Daoy (cell line): ENCODE measurements at places on chromosomes 11 and 22. TPM values are rescaled to one million over a fixed set of nuclear protein-coding genes. Genes with fewer than 3 reads are reported as not detected.

- no peak for DNase-seq
Observed at GRCh38 chr11:16512899-16513241, 156.5 kb upstream of the SOX6 start.

DNA sequence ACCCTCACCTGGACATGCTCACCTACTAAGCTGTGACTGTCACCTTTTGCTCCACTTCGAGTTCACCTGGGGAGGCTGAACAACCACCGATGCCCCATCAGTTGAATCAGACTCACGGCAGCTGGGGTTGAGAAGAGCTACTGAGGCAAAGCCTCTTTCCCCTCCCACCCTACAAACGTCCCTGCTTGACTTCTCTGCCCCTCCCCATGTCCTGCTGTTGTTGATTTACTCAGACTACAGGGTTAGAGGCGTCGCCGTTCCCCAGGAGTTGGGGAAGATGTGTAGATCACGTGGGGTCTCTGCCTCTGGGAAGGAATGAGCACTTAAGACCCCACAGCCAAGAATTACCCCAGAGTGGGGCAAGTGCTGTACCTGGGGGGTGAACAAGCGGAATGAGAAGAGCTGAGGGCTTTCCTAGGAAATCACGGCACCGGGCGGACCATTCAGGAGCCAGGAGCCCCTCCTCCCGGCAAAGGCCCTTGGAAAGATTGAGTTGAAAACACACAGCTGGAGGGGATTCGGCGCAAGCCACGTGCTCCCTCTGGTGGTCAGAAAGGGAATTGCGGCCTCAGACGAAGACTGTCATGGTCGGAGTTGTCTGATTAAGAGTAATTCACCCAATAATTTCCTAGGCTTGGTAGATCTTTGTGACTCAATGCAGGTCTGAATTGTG, 7.0 kb downstream of the FXYD2 start:
- DNase-seq = peak; percentile 80

DNA sequence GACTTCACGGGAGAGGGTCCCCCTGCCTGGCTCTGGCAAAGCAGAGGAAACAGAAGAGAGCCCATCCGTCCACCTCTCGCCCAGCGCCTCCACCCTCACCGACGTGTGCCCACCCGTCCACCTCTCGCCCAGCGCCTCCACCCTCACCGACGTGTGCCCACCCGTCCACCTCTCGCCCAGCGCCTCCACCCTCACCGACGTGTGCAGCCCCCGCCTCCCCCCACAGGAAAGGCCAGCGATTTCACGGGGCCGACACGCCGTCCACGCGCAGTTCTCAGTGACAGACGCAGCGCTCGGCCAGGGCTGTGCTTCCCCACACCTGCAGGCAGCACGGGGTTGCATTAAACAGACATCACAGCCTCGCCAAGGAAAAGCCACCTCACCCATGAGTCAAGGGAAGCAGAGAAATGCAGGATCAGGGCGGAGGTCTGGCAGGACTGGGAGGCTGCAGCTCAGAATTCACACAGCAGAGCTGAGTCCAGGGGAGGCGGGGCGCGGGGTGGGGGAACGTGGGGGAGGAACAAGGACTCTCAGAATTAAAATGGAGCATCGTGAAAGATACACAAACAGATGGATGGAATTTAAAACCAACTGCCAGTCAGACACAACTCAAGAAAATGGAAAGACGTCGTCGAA, 377.7 kb downstream of the BRD1 start:
- DNase-seq = peak; percentile 67

CRACR2B gene
- 5.3 and 9.0 TPM in 2 replicates for total RNA-seq

DNA sequence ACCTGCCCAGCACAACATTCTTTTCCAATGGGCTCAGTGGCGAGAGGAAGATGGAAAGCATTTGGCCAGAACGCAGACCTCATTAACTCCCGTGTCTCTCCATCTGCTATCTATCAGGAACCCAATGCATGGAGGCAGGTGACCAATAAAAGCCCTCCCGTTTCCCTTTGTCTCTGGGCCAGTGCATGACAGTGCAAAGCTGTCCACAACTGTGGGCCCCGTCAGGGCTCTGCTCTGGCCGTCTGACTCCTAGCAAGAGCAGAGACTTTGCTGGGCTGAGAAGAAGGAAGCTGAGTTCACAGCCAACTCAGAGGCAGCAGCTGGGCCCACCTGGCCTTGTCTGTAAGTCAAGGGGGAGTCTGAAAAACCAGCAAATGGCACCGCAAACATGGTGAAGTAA, 177.8 kb downstream of the TENM4 start:
- no peak for DNase-seq

BIRC3 gene
- 21.3 and 24.7 TPM in 2 replicates for total RNA-seq

GRCh38 chr11:121106812-121107211, 5.8 kb downstream of the TECTA start:
- DNase-seq = no peak

ISX gene
- total RNA-seq = not detected in 2 replicates

DNA sequence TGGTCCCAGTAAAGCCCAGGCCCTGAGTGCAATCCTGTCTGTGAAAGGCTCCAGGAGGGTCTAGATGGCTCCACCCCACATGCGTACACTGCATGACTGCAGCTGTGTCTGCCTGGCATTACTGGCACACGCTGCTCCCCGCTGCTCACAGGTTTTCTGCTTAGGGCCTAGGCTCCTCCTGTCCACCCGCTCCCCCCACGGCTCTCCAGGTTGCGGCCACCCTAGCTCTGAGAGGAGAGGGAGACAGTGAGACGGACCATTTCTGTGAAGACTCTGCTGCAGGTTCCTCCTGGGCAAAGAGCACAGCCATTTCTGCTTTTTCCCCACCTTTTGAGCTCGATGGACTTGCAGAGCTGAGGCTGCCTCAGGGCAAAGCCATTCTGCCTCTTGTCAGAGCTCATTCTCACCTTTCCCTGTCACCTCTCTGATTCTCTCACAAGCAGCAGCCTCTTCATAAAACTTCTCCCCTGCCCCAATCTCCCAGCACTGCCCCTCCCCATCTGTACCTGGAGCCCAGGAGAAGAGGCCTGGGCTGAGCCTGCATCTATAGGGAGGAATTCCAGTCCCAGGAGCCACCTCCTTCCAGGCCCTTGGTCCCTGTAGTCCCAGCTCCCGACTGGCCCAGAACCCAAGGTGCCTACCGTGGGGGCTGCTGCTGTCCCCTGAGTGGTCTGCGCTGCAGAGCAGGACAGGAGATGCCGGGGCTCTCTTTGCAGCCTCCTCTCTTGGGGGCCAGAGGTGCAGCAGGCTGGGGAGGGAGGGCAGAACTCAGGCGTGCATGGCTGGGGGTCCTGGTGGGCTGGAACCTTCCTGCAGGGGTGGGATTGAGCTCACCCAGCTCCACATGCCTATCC, 433.7 kb upstream of the B3GAT1 start:
- DNase-seq = no peak

AASDHPPT gene
- total RNA-seq = 72.8 and 87.9 TPM in 2 replicates

- no peak for DNase-seq
Observed at GRCh38 chr11:117702946-117703598, 93.9 kb downstream of the DSCAML1 start.

DNA sequence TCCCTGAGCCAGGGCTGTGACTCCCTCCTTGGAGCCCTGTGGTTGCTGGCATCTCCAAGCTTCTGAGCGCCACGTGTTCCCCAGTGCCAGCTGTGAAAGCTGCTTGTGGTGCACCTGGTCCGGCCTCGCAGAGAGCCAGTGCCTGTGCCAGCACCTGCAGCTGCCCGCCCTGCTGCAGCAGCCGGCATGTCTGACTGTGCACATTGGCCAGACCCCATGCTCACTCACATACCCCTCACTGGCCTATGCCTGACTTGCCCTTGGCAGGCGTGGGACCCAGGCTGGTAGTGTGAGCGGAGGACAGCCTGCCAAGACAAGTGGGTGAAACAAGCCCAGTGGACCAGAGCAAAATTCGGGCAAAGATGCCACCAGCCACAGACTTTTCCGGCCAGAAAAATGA, 9.8 kb downstream of the MRPL48 start:
- no peak for DNase-seq

DNA sequence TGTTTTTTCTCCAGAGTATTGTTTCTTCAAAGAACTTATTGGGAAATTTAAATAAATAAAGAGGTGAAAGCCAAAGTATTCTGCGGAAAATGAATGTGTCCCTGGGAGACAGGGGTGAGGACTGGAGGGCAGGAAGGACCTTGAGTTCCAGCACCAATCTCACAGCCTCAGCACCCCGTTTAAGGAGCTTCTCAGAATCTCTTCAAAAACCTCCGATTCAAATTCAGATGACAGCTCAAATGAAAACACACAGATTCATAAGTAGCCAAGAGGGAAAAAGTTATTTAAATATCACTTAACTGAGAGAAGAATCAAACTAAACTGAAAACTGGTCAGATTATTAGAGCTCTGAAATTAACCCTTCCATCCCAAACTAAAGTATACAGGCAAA, 12.5 kb downstream of the MTMR2 start:
- no peak for DNase-seq

DNA sequence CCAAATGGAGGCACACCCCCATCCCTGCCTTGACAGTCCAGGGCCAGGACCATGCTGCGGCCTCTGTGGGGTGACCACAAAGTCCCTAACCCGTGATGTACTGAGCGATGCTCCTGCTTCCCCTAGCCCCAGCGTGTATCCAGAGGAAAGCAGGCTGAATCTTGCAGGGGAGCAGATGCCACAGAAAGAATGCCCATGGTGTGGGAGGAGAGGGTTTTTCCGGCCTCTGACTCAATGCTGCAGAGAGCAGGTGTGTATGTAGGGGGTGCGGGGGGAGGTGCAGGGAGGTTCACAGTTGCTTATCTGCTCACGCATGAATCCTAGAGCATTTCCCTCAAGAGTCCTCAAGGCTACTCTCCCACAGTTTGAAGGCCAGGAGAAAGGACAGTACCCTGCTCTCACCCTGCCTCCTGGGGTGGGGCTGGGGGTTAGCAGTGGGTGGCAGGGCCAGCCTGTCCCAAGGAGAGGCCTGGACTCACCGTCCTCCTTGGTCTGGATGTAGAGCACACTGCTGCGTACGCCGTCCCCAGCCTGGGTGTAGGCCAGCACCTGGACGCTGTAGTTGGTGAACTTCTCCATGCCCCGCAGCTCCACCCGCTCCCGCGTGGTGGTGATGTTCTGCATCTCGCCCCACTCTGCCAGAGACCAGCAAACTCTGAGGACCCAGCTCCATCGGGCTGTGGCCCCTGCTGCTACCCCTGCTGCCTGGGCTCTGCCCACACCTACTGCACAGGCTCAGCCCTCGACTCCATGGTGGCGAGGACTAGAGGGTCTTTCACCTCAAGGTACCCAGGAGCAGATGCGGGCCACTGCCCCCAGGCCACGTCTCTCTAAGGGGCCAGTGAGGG, 130.8 kb downstream of the CEP164 start:
- DNase-seq = peak; percentile 56

SGSM1 gene
- 0.12 TPM in 1 of 2 replicates, not detected in the other for total RNA-seq

NTM gene
- total RNA-seq = 15.8 and 21.6 TPM in 2 replicates

DNA sequence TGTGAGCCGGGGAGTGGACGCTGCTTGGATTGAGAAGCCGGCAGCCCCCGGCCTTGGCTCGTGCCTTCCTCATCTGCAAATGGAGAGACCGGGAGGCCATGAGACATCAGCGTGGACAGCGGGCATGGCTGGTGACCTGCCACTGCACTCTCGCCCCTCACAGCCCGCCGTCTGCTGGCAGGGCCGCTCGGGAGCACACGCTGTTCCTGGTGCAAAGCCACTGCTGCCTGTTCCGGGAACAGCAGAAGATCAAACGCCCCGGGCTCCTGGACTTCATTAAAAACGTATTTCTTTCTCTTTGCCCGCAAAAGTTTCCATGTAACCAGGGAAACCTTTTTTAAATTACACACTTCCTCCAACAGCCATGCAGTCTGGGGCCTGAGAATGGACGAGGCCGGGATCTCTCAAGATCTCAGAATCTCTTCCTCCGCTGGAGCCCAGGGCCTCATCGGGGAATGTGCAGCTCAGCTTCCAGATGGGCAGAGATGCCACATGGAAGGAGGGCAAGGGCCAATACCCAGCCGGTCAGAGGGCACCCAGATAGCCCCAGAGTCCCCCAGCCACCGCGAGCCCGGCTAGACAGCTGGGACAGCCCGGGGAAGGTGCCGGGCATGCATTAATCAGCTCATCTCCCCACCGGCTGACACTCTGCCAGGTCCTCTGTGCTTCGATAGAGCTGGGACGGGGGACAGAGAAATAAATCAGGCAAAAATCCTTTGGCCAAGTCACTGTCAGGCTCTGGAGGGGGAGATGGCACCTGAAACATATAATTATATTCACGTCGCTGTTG, 62.8 kb upstream of the PRR5 start:
- DNase-seq = no peak

TUBA8 gene
- total RNA-seq = 3.3 TPM in 1 of 2 replicates, not detected in the other

PANX1 gene
- 47.4 and 50.3 TPM in 2 replicates for total RNA-seq

TRIM22 gene
- total RNA-seq = 1.2 and 1.5 TPM in 2 replicates

GRCh38 chr11:57477507-57478189, 17.3 kb downstream of the RTN4RL2 start:
- no peak for DNase-seq

GRCh38 chr11:1921574-1922141, 2.2 kb downstream of the TNNT3 start:
- no peak for DNase-seq

PANX2 gene
- 0.48 and 1.5 TPM in 2 replicates for total RNA-seq

DNA sequence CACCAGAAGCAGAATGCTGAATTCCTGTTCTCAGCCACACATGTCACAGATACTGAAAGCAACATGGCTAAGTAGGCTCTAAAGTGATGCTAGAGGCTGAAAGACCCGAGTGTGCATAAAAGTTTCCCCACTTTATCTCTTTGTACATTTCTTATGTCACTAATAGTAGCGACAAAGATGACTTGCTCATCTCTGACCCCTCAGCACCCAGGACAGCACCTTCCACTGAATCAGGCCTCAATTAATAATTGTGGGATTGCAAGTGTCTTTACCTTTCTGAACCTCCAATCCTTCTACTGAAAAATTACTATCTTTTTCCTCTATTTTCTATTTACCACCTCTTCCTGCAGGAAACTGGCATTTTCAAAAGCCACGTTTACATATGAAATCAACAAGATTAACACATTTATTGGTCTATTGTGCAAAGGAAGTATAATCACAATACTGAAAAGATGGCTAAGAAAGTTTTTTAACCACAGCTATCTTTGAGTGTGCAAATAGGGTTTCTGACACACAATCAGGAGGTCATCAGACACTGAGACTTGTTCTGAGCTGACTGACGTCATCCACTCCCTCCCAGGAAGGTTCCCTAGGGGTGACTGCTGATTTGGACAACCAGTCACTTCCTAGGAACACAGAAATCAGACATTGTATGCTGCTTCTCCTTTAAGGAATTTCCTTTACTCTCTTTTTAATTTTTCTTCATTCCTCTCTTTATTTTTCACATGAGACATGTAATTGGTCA, 213.9 kb upstream of the ISX start:
- DNase-seq = no peak

GRCh38 chr22:36724836-36725235, 21.3 kb upstream of the CACNG2 start:
- no peak for DNase-seq
